ENCODE measurements at places on chromosomes 6 and 20. TPM values are rescaled to one million over a fixed set of nuclear protein-coding genes. Genes with fewer than 3 reads are reported as not detected.

BMP6 gene
- 0.87 TPM for polyA plus RNA-seq

LPA gene
- polyA plus RNA-seq: not detected

CGAS gene
- 4.7 TPM for polyA plus RNA-seq

AKAP7 gene
- 14.2 TPM for polyA plus RNA-seq

HTR1B gene
- 0.17 TPM for polyA plus RNA-seq

SOX12 gene
- polyA plus RNA-seq: 21.5 TPM

ACOT13 gene
- 15.7 TPM for polyA plus RNA-seq

PLCB4 gene
- 5.0 TPM for polyA plus RNA-seq

MAP3K7 gene
- polyA plus RNA-seq: 32.7 TPM

THEMIS gene
- polyA plus RNA-seq: not detected

ETV7 gene
- not detected for polyA plus RNA-seq

GCLC gene
- 8.7 TPM for polyA plus RNA-seq

SLC17A3 gene
- not detected for polyA plus RNA-seq

SCRT2 gene
- not detected for polyA plus RNA-seq

PREX1 gene
- polyA plus RNA-seq: 22.8 TPM

C6orf141 gene
- polyA plus RNA-seq: 4.8 TPM

TMEM170B gene
- 6.7 TPM for polyA plus RNA-seq

CDH22 gene
- polyA plus RNA-seq: 0.72 TPM

STK38 gene
- polyA plus RNA-seq: 33.0 TPM

PRICKLE4 gene
- polyA plus RNA-seq: 2.8 TPM

ADGRF1 gene
- polyA plus RNA-seq: not detected

TRIM40 gene
- not detected for polyA plus RNA-seq

ZSCAN12 gene
- 6.8 TPM for polyA plus RNA-seq

NHSL1 gene
- polyA plus RNA-seq: 22.3 TPM

EDN1 gene
- 4.4 TPM for polyA plus RNA-seq

BTN1A1 gene
- 0.12 TPM for polyA plus RNA-seq

PTCHD4 gene
- 0.54 TPM for polyA plus RNA-seq

SLC22A23 gene
- polyA plus RNA-seq: 3.0 TPM

IMPG1 gene
- polyA plus RNA-seq: 0.81 TPM

SEL1L2 gene
- 0.63 TPM for polyA plus RNA-seq

RIPPLY2 gene
- not detected for polyA plus RNA-seq

MEI4 gene
- polyA plus RNA-seq: 0.09 TPM

FOXQ1 gene
- polyA plus RNA-seq: 0.27 TPM

CD24 gene
- polyA plus RNA-seq: 21.2 TPM

RAET1G gene
- polyA plus RNA-seq: 0.26 TPM

IP6K3 gene
- polyA plus RNA-seq: 10.5 TPM

All from muscle of back (tissue), 13 donors.